ENCODE measurements at places on chromosomes 7 and 10.

DNA sequence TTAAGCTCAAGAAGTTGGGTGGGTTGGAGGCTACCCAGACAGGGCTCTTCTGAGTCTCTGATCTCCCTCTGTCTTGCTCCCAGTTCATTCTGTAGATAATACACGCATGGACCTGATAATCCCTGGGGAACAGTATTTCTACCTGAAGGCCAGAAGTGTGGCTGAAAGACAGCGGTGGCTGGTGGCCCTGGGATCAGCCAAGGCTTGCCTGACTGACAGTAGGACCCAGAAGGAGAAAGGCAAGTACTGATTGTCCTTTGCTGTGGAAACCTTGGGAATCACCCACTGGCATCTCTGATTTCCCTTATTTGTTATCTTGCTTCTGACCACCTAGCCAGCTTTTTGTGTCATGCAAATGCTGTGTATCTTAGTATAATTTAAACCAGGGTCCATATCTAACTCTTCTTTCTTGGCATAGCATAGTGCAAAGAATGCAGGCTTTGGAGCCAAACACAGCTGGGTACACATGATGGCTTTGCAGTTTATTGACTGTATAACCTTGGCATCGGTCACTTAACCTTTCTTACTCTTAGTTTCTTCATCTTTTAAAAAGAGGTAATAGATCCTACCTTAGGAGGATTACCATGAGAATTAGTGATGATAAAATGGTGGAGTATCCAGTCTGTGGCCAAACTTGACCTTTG lies 18.0 kb downstream of the PLEKHA8 start:
- no peak for DNase-seq

- DNase-seq = no peak
Measured at GRCh38 chr7:135259702-135260101, 26.1 kb downstream of the STRA8 start.

DNA sequence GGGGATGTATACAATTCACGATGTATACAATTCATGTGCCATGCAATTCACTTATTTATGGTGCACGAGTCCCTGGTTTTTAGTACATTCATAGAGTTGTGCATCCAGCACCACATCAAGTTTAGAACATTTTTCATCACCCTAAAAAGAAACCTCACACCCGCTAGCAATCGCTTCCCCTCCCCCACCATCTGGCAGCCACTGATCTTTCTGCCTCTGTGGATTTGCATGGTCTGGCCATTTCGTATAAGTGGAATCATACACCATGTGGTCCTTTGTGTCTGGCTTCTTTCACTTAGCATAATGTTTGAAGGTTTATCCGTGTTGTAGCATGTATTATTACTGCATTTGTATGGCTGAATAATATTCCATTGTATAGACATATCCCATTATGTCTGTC lies 52.1 kb downstream of the PRF1 start:
- no peak for DNase-seq

GRCh38 chr7:48458701-48459524 lies 287.7 kb downstream of the ABCA13 start:
- DNase-seq = no peak

GRCh38 chr10:76045174-76045573 lies 613.8 kb downstream of the LRMDA start:
- DNase-seq = no peak

GRCh38 chr7:151630851-151631569 lies 111.3 kb upstream of the RHEB start:
- DNase-seq = no peak

DNA sequence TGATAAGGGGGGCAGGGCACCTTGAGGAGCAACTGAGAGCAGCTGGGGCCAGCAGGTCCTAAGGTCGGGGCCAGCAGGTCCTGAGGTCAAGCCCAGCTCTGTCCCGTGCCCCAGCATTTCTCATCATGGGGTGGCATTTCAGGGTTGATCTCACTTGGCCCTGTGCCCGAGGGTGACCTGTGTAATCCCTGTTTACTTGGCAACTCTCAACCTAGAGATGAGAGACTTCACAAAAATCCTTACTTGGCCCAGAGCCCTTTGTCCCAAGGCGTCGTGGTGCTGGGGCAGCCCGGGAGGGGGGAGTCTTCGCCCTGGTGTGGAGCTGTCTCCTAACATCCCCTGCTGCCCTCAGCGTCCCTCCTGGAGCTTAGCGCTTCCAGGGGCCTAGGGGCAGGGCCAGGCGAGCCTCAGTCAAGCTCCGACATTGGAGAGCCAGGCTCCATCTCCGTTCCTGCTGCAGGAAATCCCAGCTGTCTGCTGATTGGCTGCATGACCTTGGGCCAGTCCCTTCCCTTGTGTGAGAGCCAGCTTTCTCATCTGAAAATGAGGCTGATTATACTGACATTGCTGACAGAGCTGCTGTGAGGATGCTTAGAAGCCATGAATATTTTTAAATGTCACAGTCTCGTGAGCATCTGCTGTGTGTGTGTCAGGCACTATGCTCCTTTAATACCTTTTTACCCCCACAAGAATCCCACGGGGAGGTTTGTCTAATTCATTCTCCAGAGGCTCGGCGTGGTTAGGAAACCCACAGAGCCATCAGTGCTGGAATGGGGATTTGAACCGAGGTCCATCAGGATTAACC lies 94.3 kb downstream of the ZMIZ1 start:
- no peak for DNase-seq

GRCh38 chr10:50550291-50550839 lies 73.4 kb downstream of the SGMS1 start:
- no peak for DNase-seq

DNA sequence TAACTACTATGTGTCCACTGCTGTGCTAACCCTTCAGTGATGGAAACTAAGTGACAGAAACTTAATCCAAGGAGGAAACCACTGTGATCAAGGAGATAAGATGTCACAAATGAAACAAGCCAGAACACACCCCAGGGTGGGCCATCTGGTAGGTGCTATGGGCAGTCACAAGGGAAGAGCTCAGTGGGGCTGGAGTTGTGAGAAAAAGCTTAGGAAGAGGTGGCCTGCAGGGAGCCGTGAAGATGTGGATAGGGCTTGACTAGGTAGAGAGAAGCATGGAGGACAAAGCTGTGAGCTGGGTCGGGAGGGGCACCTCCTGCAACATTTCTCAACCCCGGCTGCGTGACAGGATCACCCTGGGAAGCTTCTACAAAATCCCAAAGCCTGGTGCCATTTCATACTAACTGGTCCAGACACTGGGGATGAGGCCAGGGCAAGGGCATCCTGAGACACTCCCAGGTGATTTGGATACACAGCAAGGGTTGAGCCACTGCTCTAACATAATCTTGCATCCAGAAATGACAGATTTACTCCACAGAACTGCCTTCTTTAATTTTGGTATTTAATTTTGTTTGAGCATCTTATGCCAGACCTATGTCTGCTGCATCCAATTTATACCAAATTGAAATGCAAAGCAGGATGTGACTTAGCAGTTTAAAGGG lies 69.3 kb downstream of the OSBPL3 start:
- no peak for DNase-seq

DNA sequence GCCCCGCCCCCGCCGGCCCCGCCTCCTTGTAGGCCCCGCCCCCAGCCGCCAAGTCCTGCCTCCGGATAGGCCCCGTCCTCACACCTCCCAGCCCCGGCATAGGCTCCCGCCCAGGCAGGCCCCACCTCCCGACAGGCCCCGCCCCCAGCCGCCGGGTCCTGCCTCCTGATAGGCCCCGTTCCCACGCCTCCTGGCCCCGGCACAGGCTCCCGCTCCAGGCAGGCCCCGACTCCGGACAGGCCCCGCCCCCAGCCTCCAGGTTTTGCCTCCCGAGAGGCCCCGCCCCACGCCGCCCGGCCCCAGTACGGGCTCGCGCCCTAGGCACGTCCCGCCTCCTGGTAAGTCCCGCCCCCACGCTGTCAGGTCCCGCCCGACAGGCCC lies 232 bp upstream of the MICALL2 start:
- DNase-seq = peak; percentile 98

DNA sequence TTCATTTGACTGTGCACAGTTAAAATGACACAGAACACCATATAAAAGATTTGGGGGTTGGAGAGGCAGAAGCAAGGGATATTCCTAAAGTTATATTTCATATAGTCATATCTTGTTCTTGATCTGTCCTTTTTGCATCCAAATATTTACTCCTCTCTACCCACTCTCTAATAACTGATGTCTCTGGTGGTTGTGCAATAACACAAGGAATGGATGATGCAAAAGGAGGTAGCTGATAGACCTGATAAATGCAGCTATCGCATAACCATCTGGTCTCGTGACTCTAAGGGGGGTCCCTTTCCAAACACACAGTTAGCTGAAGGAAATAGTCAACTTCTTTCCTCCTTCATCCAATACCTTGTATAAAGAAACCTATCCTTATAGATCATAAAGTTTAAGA lies 123.1 kb downstream of the POLR1F start:
- no peak for DNase-seq

- DNase-seq = no peak
Measured at GRCh38 chr7:46452561-46453135, 531.6 kb upstream of the IGFBP3 start.

- no peak for DNase-seq
Measured at GRCh38 chr7:66176914-66177313, 28.2 kb upstream of the TPST1 start.

DNA sequence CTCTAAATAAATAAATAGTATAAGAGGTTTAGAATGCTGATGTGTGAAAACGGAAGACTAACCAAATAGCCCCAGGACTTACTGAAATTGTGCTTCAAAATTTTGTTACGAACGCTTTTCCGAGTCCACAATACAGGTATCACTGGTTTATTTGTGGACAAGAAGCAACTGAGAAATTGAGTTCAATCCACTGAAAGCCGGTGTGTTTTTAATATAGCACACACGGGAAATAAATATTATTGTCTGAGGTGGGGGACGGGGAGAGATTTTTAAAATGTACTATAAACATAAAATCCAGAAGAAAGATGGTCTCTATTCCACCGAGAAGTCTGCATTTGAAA lies 598 bp downstream of the SLC16A12 start:
- DNase-seq = no peak

All from stimulated activated CD4-positive, alpha-beta T cell treated with anti-CD3 and anti-CD28 coated beads, Interleukin-4, amount 100 ng/mL, for 1 hour (primary cell).